ENCODE measurements at places on chromosomes 13 and 19.
A peak's percentile ranks its signal among the peaks of the same experiment; 100 is the strongest.

DNA sequence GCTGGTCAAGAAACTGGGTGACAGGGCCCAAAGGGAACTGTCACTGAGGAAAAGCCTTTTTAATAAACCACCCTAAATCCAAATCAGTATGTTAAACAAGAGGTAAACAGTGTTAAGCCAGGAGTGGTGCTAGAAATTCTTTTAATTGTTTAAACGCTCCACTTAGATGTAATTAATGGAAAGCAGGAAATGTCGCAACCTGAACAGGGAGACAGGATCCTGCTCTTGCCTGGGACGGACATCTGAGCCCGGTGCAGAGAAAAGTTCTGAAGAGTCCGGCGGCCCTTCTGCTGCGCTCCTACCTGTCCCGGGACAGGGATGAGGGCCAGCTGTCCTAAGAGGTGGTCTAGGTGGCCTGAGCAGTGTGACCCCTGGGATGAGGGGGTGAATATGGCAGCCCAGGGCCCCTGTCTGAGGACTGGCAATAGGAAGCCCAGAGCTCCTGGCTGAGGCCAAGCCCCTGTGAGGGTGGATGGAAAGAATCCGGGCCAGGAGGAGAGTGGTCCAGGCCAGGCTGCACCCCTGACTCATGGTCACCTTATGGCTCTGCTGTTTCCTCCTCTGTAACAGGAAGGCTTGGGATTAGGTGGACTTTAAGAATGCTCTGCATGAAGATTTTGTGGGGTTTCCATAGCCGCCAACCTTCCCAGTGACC lies 112.8 kb upstream of the GJB6 start:
- DNase-seq, result no peak

DNA sequence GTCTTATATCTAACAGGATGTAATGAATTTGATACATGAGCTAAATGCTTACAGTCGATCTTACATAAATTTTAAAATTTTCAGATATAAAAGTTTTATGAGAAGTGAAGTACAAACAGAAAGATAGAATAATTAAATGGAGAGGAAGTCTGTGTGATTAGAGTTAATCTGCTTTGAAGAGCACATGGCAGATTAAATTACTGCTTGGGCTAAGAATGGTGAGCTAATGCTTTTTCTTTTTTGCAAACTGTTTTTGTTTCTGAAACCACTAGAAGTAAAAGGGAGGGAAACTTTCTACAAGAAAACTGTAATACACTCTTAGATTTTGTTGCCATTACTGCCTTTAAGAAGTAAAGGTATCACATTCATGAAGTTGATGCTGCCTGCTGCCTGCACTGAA lies 96.3 kb upstream of the SPRY2 start:
- DNase-seq, result no peak

DNA sequence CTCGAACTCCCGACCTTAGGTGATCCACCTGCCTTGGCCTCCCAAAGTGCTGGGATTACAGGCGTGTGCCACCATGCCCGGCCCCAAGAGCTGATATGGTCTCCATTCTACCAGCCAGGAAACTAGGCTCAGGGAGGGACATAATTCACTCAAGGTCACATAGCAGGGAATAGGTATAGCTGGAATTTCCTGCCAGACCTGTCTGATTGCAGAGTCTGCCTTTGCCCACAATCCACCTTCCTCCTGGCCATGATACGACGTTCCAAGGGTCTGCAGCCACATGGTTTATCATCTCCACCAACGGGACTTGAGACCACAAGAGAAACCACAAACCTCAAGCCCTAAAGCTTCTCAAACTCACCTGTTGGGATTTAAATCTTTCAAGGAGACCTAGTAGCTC lies 32.0 kb downstream of the ZNRF4 start:
- DNase-seq, result no peak

DNA sequence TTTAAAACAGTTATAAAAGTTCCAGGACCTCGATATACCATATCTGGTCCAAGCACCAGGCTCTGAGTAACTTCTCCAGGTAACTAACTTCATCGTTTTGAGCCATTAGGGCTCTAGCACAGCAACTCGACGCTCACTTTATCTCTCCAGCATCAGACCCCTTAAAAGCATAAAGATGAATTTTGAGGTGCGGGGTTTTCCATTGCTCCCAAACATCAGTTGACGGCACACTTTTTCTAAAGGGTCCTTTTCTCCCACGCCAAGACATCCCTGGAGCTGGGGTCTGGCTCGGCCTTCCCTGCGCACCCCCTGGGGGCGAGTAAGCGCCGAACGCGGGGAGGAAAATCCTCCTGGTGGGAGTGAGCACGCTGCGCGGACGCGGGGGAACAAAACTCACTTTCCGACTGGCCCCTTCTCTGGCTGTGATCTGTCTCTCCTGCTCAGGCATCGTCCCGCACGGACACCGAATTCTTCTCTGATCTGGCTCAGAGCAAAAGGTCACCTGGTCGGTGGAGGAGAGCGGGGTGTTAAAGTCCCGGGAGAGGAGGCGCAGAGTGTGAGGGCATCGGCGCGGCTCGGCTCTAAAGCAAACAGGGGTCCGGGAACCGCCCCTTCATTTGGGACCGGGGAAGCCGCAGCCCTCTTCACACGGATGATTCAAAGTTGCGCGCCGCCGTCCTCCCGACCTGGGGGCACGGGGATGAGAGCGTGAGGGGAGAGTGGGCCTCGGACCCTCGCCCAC lies at the start of gene ATP7B:
TSS of gene ATP7B (minus strand) at position 561 of the 742 bp plus-strand sequence. CDS start at position 448, 113 bp downstream.
- no peak for DNase-seq

- no peak for DNase-seq
These were observed 270.1 kb downstream of the SLITRK5 start for GRCh38 chr13:87941226-87941625.

GRCh38 chr19:4776436-4777211 lies 14.9 kb upstream of the FEM1A start:
- no peak for DNase-seq

GRCh38 chr19:1942078-1942933 lies 1.3 kb downstream of the CSNK1G2 start:
- peak; percentile 85 for DNase-seq

GRCh38 chr19:44164673-44165512 lies at the start of gene ZNF226:
Gene ZNF226, plus strand, starts transcription at chr19:44165100. Its CDS starts 4,981 bp downstream, at chr19:44170081.
- peak; percentile 87 for DNase-seq

GRCh38 chr19:4967738-4968461 lies 1.0 kb upstream of the KDM4B start:
- DNase-seq, result no peak

- no peak for DNase-seq
These were observed 110.3 kb upstream of the ABCC4 start for GRCh38 chr13:95411428-95412040.
